Astrocyte (in vitro differentiated cells and primary cell): ENCODE measurements at places on chromosomes 2 and 18.
A peak's percentile ranks its signal among the peaks of the same experiment; 100 is the strongest.

DNA sequence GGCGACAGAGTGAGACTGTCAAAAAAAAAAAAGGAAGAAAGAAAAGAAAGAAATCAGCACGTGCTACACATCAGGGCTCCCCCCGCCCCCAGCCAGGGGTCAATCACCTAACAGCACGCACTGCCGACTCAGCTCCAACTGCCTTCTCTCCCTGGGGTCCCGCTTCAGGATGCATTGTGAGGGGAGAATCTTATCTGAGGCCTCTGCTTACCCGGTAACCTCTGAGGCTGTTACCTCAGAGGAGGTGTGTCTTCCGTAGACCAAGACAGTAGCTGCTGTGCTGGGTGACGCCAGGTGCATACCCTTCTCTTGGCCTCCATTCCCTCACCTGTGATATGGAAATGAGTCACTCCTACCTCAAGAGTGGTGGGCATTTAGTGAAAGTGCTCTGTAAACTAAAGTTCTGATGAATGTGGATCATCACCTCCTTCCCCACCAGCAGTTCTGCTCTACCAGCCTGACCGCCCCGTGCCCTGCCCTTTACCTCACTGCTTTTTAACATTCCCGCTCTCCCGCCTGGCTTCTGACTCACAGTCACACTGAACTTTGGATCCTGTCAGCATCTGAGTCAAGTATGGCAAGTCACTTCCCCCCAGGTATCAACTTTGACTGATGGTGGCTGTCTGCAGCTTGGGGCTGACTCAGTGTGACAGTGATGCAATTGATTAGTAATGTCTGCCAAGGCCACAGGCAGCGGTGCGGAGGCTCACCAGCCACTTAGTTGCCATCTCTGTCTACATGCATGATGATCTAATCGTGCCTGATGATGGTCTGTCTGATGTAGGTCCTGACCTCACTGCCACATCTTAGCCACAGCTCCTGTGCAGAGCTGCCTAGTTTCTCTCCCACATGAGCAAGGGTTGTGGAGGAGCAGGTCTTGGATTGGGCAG, 20.1 kb downstream of the ARID5A start:
- peak; percentile 91 for DNase-seq

DNA sequence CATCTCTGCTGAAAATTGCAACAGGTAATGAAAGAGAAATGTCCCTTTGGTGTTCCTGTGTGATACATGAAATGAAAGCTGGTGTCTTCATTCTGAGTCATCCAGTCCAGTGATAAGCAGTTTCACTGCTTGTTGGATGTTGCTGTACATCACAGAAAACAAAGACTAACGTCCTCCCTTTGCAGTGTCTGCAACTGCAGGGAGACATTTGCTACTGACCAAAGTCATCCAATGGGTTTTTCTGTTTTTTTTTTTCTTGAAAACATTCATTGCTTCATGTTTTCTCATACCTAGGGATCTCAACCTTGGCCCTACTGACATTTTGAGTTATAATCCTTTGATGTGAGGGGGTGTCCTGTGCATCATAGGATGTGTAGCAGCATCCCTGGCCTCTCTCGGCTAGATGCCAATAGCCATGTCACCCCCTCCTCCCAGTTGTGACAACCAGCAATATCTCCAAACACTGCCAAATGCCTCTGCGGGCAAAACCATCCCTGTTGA, 63.6 kb upstream of the FZD5 start:
- DNase-seq = no peak

DNA sequence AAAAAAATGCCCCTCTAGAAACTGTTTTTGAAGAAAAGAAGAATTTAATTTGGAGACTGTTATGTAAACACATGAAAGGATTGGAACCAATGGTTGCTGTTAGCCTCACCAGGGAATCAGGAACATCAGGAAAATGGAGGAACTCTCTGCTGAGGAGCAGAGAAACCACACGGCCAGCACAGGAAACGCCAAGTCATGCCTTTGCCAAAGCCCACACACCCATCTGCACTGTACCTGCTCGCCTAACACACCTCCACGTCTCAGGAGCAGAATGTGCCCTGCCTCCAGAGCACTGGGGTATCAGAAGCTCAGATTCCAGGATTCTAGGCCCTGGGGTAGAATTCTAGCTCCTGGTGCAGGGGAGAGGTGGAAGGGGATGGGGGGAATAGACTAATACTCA, 9.8 kb upstream of the SCYGR1 start:
- no peak for DNase-seq

DNA sequence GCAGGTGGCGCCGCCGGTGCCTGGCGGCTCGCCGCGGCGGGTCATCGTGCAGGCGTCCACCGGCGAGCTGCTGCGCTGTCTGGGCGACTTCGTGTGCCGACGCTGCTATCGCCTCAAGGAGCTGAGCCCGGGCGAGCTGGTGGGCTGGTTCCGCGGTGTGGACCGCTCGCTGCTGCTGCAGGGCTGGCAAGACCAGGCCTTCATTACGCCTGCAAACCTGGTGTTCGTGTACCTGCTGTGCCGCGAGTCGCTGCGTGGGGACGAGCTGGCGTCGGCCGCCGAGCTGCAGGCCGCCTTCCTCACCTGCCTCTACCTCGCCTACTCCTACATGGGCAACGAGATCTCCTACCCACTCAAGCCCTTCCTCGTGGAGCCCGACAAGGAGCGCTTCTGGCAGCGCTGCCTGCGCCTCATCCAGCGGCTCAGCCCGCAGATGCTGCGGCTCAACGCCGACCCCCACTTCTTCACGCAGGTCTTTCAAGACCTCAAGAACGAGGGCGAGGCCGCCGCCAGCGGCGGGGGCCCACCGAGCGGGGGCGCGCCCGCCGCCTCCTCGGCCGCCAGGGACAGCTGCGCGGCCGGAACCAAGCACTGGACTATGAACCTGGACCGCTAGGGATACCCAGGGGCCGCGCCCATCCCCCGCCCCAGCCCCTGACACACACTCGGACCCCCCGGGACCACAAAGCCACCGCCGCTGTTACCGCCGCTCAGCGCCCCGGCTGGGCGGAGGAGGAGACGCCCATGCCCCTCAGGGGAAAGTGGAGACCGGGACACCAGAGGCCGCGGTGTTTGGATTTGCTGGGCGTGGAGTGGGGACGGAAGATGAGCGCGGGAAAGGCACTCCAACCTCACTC, 1.1 kb downstream of the CDK5R2 start:
- DNase-seq = no peak

GRCh38 chr2:44972771-44973535, 31.5 kb downstream of the SIX3 start:
- DNase-seq = no peak

GRCh38 chr2:231665245-231666170, 42.8 kb upstream of the PTMA start:
- no peak for DNase-seq

DNA sequence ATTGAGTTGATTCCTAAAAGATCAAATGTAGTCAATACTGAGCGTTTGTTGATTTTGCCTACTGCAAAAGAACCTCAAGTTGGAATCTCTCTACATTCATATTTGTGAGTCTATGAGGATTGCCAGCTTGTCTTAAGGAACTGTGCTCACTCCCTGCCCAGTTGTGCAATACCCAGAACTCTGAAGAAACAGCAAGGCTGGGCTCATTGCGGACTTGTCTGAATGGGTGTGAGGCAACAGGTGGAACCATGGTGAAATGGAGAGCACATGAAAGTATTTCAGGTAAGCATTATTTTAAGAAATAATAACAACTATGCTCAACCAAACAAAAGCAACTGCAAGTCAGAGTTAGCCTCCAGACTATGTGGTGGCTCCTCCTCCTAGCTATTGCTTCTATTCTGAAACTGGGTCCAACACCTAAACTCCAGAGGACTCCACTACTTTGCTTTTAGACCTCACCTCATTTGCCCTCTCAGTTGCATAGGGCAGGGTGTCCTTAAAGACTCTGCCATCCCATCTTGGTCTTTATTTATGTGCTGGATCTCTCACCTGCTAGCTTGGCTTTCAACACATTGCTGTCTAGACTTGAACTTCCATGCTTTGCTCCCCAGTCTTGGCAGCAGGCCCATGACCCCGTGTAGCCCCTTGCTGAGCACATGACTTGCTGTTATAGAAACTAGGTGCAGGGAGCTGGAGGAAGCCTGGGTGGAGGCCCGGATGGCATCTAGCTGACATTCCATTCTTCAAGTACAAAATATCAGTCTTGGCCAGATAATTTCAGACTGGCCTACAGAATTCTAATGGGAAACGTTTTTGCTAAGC, 94.8 kb upstream of the ARL5A start:
- no peak for DNase-seq

- DNase-seq = no peak
Observed at GRCh38 chr2:43472527-43473194, 123.2 kb downstream of the THADA start.

- DNase-seq = no peak
Observed at GRCh38 chr2:2866459-2866858, 511.2 kb downstream of the EIPR1 start.

DNA sequence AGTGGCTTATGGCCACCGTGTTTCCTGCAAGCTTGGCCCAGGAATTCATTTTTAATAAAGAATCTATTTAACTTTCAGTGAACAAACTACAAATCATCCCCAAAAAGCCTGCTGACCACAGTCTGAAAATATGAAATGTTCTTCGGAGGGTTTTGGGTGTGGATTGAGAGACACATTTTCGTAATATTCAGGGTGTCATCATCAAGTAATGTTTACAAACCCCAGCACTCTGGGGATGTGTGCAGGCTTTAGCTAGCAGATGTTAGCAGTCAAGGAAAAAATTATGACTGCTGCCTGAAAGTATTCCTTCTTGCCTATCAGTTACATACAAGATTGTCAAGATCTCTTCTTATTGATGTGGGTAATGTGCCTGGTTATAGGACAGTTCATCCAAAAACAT, 143.9 kb upstream of the FN1 start:
- peak; percentile 83 for DNase-seq

- DNase-seq = no peak
Observed at GRCh38 chr2:102788885-102789260, 27.0 kb downstream of the TMEM182 start.

DNA sequence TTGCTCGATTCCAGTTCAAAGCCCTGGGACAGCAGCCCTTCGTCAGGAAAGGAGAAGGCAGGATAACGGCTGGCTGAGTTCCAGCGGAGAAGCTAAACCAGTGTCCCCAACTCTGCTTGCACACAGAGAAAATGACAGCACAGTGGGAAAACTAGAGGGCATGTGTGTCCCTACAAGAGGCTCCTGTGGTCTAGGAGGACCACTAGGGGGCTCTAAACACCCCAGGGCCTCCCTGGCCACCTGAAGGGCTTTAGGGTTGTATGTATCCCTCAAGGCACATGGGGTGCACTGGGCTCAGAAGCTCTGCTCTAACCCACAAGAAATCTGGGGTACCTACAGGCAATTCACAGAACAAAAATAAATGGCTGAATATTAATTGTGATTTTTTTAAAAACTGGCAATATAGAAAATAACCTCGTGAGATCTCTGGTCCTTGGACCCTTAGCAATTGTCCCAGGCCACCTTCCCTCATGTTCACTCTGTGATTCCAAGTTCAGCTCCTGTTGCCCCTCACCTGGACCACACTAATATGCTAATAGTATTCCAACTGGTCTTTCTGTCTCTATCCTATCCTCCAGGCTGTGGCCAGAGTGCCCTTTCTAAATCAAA, 17.5 kb downstream of the STAT1 start:
- no peak for DNase-seq

- no peak for DNase-seq
Observed at GRCh38 chr2:150690261-150690660, 202.8 kb upstream of the RND3 start.

DNA sequence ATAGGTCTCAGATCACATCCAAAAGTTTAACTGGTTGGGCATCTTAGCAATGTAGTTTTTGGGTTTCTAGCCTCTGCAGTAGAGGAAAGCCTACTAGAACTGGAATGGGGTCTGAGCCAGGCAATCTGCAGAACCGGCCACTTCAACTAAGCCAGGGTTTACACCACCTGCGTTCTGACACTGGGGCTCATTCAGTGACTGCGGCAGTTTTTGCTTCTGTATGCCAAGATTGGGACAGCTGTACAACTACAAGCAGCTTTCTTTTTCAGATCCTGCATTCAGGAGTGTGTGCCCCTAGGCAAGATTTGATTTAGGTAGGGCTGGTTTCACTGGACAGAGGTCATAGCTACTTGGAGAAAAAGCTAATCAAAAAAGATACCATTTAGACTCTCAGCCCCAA, 43.7 kb upstream of the IGFBP5 start:
- no peak for DNase-seq

DNA sequence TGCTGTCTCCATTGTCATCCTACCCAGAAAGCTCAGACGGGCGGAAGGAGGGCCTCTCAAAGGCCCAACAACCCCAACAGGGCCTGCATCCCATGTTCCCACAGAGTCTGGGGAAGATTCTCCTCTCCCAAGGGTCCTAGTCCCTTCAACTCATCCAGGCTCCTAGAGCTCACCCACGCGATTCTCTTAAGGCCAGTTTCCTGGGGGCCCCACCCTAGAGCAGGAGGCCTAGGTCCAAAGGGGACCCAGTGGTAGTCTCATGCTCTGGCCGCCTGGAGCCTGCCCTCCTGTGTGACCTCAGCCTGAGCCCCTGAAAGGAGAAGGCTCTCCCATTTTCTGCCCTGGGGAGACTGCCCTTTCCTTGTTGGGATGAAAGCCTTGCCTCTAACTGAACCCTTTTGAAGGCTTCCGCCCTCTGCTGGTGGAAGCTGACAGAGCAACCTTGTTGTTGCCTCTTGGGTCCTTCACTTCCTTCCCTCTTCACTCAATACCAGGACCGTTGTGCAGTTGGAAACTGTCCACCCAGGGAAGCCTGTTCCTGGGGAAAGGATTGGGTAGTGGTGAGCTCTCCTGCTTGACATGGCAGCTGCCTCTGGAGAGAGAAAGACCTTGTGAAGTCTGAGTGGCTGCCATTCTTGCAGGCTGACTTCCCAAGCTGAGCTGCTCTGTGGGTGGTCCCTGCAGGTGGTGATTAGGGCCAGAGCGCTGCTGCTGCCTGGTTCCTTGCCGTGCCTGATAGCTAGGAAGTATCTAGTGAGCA, 86.0 kb upstream of the ALPP start:
- no peak for DNase-seq

DNA sequence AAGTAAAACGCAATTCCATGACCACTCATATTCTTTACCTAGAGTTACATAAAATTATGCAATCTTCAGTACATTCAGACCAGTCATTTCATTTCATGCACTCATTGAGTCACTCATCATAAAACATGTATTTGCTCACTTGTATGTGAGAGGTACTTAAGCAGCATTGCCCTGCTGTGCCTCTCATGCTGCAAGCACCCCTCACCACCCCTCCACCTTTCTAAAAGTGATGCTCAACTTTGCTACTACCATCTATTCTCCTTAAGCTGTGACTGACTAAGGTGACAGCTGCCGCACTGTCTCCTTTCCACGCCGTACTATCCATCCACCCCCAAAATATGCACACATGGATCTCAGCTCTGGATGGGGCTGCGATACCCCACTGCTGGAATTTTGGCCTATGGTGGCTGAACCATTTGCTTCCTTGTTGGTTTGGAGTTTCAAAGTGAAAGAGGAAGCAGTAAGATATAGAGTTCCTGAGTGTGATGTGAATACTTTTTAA, 7.2 kb downstream of the ARHGAP25 start:
- DNase-seq = no peak

- no peak for DNase-seq
Observed at GRCh38 chr2:134362740-134363139, 108.9 kb downstream of the MGAT5 start.

DNA sequence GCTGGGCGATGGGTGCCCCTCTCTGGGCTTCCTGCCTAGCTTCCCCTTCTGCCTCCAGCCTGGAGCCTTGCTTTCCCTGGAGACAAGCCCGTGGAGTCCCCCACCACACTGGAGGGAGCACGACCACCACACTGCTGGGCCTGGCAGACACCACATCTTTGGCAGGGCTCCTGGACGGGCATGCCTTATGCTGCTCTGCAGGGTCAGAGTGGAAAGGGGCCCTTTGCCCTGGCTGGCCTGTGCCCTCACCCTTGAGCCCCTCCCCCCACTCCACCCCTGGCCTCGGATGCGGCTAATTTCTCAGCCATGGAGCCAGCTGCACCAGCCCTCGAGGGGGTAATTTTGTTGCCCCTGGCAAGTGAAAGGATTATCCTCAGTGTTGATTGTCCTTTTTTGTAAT, 194.5 kb downstream of the LOXHD1 start:
- DNase-seq = no peak
